ENCODE measurements at places on chromosomes 7 and 10.

- DNase-seq: no peak
These were observed 98.3 kb upstream of the TCF7L2 start for GRCh38 chr10:112851588-112852211.

GRCh38 chr7:142796501-142797390 lies 26.0 kb downstream of the PRSS2 start:
- DNase-seq: no peak

DNA sequence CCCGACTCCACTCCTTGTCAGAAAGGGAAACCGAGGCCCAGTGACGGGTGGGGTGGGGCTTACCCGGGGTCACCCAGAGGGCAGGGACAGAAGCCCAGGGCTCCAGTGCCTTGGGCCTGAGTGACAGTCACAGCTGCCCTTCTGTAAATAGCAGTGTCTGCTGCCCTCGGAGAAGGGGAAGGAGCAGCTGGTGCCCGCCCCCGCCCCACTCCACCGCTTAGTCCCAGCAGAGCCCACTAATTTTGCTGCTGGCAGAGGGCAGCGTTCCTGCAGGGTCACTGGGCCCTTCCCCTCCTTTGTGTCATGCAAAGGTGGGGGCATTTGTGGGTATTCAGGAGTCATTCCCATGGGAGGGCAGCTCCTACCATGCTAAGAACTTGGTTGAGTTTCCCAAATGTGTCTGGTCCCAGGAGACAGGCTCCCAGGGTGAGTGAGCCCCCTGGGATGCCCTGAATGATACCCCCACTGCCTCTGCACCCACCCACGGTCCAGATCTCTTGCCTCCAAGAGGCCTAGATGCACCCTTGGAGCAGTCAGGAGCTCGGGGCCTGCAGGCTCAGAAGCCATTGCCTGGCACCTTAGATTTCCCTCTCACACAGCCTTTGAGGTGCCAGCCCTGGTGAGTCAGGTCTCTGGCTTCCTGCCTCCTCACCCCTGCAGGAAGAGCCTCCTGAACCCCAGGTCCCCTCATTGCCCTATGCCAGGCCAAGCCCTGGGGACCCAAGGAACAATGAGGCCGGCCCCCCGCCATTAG lies 17.2 kb downstream of the SH2B2 start:
- DNase-seq: no peak

DNA sequence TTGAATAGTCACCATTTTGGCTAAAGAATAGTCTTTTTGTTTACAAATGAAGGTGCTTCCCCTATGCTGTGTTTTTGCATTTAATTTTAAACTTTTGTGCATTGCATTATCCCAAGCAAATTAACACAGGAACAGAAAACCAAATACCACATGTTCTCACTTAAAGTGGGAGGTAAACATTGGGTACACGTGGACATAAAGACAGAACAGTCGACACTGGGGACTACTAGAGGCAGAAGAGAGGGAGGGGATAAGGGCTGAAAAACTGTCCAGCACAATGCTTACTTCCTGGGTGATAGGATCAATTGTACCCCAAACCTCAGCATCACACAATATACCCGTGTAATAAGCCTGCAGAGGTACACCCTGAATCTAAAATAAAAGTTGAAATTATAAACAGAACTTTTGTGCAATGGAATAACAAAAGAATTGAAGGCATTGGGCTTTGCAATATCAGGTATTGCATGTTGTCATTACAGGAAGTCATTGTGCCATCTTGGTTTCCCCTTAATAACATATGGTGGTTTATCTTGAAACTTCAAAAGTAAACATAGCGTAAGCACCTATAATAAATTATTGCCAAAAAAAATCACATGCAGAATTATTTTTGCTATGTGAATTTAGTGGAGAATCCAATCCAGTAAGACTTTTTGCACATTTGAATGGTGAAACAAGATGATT lies 16.1 kb downstream of the ADD3 start:
- no peak for DNase-seq

DNA sequence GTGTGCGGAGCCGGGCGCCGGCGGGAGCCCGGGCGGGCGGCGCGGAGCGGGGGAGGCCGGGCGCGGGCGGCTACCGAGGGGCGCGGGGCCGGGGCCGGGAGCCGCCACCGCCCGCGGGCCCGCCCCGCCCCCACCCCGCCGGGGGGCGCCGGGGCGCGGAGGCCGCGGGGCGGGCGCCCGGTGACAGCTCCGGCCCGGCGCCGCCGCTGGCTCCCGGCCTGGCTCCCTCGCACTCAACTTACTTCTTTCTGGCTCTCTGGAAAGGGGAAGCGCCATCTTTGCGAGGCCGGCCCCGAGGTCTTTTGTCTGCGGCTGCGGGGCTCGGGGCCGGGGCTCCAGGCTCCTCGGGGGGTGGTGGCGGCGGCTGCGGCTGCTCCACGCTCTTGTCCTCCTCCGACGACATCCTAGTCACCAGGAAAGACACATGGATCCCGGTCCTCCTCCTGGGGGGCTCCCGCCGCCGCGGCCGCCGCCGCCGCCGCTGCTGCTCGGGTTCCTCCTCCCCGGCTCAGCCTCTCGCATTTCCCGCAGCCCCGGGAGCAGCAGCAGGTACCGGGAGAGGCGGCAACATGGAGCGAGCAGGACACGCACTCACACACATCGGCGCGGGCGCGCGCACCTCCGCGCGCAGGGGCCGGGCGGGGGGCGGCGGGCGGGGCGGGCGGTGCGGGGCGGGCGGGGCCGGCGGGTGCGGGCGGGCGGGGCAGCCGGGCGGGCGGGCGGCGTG lies at the start of gene KMT2C:
Gene KMT2C, minus strand, starts transcription at position 620 of the 727 bp plus-strand sequence. Its CDS starts 217 bp downstream, at position 403.
- DNase-seq: peak; percentile 24
